ENCODE measurements at places on chromosomes 7 and 10. TPM values are rescaled to one million over a fixed set of nuclear protein-coding genes. Genes with fewer than 3 reads are reported as not detected.

SYT15 gene
- total RNA-seq: 0.98 TPM

ACSM6 gene
- not detected for total RNA-seq

ANKRD1 gene
- not detected for total RNA-seq

DYDC1 gene
- not detected for total RNA-seq

EZH2 gene
- 112 TPM for total RNA-seq

LEP gene
- not detected for total RNA-seq

PPP1R9A gene
- 0.05 TPM for total RNA-seq

UCMA gene
- not detected for total RNA-seq

SUN3 gene
- total RNA-seq: not detected

LARP4B gene
- 104 TPM for total RNA-seq

ADD3 gene
- 66.8 TPM for total RNA-seq

GRCh38 chr7:128008141-128008540 lies 23.1 kb downstream of the LRRC4 start:
- DNase-seq: no peak

DNA sequence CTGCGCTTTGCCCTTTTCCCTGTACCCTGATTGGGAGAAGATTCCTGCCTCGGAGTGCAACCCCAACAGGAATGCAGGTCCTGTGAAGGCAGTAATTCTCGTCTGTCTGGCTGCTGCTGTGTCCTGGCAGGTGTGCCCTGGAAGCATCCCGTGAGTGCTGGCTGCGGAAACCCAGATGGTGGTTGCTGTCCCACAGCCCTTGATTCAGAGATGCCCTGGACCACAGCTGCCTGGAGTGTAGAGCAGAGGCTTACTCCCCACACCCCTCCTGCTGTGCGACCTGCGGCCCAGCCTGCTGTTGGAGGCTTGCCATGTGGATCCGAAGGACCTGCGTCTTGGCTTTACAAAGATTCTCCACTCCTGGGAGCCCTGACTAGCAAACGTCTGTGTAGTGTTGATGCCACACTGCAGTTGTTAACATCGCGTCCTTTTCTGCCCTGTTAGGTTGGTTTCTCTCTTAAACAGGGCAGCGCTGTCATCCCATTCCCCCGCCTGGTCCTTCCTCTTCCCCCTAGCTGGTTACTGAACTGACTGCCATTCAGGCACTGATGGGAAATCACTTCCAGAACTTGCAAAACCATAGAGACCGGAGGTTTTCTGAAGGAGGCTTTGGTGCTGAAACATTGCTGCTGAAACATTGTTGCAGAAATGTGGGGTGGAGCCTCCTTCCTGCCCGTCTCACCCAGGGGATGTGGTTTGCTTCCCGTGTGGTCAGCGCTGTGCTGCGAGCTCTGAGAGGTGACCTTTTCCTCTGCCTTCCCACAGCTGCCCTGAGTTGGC lies 53.3 kb downstream of the DNAJB6 start:
- DNase-seq: peak; percentile 66

DNA sequence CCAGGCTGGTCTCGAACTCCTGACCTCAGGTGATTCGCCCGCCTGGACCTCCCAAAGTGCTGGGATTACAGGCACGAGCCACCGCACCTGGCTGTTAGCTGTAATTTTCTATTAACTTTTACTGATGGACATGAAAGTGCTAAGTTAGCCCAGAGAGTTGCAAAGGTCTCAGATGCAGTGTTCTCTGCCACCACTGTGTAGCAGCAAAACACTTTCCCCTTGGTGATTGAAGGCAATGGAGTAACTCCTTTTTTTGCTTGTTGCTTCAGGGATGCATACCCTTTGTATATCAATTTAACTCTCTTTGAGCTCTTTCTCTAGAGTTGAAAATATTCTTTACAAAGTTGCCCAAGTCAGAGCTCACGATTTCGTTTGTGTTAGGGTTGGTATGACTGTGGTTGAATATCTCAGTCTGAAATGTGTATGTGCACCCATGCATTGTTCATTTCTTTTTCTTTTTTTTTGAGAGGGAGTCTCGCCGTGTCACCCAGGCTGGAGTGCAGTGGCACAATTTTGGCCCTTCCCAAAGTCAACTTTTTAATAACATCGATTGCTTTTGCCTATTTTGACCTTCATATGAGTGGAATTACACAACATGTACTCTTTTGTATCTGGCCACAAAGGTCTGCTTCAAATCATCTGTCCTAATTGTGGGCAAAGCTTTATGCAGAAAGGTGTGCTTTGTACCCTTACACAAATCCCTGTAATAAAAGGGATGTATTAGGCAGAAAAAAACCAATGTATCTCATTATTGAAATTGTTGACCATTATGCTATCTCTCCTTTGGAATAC lies 52.6 kb downstream of the GTF2I start:
- no peak for DNase-seq

DNA sequence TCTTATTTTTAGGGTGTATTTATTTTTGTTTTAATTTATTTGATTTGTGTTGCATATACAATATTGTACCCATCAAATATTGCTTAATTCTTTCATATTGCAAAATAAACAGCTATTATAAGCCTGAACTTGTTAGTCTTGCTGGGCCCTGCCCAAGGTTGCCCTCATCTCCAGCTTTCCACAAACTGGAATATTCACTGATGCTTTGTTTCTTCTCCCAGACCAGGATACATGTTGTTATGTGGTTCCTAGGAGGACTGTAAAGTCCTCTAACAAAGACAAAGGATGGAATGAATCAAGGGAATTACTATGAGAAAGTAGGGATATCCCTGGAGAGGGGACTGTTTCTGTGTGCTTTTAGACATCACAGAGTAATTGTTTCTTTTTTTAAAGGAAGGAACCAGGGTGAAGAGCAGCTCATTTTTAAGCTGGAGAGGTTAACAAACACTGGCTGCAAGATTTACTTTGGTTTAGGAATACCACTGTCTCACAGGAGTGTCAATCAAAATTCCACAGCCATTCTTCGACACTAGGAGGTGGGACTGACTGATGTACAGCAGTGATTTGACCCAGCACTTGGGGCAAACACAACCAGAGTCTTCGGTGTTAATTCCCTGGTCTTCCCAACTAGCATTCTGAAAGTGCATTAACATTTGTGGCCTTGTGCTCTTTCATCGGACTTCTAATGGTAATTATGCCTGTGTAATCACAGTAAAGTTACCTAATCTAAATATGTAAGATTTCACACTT lies 14.8 kb upstream of the CD36 start:
- DNase-seq: no peak

DNA sequence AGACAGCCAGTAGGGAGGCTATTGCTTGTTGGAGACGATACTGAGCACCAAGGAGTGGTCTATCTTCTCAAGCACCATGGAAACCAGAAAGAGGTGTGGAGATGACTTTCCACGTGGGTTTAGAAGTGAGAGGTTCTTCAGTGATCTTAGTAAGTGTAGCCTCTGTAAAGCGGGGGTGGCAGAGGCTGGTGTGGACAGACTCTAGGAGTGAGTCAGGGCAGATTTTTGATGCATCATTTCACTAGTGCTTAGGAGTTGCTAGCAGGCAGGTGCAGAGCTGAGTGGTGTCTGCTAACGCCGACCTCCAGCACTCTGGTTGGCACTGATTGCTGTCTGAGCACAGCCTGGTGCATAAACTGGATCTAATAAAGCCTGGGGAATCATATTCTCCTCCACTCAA lies 78.4 kb upstream of the ADO start:
- DNase-seq: peak; percentile 90

GRCh38 chr7:87564296-87564963 lies 36.3 kb downstream of the ABCB1 start:
- DNase-seq: peak; percentile 43

- no peak for DNase-seq
Observed at GRCh38 chr7:142836426-142836825, 18.4 kb upstream of the EPHB6 start.

DNA sequence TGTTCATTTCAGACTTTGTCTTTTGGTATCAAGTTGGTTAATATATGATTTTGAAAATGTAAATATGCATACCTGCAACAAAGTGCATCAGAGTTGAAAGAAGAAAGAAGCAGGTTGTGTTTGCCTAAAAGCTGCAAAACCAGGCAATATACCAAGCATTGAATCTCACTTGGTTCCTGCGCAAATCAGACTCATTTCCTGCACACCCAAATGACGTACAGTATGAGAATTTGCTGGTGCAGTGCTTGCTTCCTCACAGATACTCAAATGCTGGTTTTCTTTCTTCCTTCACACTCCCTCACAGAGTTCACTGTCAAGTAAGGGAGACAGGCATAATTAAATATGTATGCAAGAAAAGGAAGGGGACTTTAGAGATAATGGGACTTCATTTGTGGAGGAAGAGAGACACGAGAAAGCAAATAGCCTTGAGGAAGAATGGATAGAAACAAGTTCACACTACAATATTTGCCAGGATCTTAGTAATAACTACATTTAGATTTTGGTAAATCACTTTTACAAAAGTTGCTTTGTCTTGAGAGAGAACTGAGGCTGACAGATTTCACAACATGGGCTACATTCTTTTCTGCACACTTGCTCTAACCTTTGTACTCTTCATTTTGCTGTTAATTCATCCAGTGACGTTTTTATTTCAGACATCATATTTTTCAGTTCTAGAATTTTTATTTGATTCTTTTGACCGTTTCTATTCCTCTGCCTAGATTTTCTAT lies 56.9 kb upstream of the AOAH start:
- DNase-seq: peak; percentile 38

DNA sequence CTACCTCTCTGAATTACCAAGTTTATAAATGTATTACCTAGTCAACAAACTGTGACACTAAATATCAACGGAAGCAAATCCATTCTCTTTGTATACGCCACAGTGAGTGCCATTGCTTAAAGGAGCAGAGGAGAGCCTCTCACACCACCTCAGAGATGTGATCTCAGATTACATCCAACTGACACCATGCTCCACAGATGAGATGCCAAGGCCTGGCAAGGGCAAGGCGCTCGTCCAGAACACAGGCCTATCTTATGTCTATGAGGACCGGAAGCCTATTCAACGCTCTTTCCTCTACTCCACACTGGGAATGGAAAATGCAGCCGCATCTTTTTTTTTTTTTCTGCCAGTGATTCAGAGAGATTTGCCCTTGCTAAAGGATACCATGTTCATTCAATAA lies 11.4 kb downstream of the PDIA4 start:
- no peak for DNase-seq

DNA sequence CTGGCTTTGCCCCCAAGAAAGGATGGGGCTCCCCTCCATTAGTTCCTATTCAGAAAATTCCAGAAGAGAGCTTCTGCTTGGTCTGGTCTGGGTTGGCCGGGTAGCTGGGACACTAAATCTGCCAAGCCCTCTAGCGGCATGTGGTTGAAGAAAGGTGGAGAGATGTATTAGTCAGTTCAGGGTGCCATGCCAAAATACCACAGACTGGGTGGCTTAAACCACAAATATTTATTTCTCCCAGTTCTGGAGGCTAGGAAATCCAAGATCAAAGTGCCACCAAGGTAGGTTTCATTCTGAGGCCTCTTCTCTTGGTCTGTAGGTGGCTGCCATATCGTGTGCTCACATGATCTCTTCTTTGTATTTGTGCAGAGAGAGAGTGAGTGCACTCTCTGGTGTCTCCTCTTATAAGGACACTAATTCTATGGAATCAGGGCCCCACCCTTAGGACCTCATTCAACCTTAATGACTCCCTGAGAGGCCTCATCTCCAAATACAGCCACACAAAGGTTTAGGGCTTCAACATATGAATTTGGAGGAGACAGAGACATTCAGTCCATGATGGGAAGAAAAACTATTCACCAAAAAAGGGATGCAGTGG lies 38.7 kb upstream of the MTPAP start:
- DNase-seq: no peak

- DNase-seq: no peak
Observed at GRCh38 chr10:59617996-59618395, 91.7 kb downstream of the SLC16A9 start.

- DNase-seq: peak; percentile 73
Observed at GRCh38 chr10:45001381-45002148, 842 bp downstream of the ZNF22 start.

DNA sequence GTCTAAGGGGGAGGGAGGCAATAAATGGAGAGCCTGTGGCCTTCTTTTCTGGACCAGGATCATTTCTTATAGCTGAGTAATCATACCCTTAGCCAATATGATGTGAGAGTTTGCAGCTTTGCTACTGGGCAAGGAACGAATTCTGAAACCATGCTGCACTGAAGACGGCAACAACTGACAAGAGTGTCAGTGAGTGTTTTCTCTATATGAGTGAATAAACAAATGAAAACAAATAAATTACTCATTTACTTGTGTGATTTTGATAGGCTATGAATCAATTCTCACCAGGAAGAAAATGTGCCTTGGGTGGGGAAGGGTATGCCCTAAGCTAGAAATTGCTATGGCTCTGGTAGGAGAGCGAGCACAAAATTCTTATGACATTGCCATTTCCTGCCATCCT lies 79.4 kb upstream of the LRRN3 start:
- peak; percentile 48 for DNase-seq

GRCh38 chr7:121634356-121634755 lies 238.2 kb upstream of the FAM3C start:
- DNase-seq: no peak

GRCh38 chr10:101851411-101852116 lies 8.0 kb upstream of the KCNIP2 start:
- no peak for DNase-seq

- no peak for DNase-seq
Observed at GRCh38 chr10:8035641-8036470, 18.6 kb upstream of the GATA3 start.

DNA sequence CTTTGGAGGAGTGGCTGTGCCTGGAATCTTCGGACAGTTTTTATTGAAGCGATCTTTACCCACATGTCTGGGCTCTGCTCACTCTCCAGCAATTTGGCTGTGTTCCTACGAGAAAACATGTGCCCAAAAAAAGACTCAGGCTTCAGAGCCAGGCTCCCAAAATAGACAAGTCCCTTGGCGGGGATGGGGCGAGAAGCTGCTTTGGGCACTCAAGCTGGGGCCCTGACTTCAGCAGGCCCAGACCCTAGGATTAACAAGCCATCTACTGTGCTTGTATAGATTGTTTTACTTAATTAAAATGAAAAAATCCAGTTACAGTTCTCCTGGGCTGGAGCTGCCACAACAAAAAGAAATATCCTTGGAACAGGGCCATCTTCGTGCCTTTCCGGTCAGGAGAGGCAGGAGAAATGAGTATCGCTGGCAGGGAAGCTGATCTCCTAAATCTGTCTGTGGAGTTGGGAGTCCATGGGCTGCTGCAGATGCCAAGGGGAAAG lies 51.4 kb upstream of the PDCD4 start:
- DNase-seq: no peak

DNA sequence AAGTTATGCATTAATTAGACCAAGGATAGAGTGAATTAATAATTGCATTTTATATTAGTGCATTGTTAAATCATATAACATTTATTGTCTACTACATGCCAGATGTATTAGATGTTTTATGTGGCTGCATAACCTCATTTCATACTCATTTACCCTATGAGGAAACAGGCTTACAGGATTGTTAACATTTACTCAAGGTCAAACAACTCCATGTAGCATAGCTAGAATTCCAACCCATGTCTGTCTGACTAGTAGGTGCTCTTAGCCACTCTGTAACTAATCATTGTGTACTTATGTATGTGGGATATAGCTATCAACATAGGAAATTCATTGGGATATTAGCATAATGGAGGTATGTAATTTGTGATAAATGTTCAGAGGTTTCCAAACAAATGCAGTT lies 46.3 kb downstream of the PHYHIPL start:
- no peak for DNase-seq

All from activated CD8-positive, alpha-beta T cell treated with anti-CD3 and anti-CD28 coated beads for 36 hours (primary cell).